ENCODE measurements at places on chromosomes 16 and 17.

GRCh38 chr16:53080345-53081031 is 25.7 kb downstream of the CHD9 start:
- no peak for DNase-seq

DNA sequence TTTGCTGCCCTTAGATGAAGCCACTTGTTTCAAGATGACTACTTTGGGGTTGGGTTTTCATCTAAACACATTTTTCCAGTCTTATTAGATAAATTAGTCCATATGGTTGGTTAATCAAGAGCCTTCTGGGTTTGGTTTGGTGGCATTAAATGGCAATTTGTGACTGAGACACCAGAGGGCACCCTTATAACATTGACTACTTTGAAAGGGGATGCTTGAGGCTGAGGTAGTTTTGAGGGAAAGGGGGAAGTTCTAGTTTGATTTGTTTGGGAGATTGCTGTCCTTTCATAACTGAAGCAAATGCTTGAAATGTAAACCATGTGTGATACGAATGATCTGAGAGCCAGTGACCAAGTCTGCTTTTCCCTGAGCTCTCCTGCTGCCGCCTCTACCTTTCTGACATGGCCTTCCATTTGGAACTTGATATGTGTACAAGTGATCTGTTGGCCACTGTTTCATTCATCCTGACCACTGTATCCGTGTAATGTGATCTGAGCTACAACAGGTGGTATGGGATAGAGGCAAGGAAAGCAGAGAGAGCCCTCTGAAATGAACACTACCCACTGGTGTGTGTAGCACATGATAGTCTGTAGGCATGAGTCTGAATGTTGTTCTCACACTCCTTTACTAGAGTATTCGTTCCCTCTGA is 5.8 kb upstream of the RARA start:
- DNase-seq: no peak

GRCh38 chr16:65662256-65662655 is 540.4 kb upstream of the CDH11 start:
- DNase-seq: no peak

GRCh38 chr17:74250324-74250995 is 23.6 kb upstream of the DNAI2 start:
- DNase-seq: no peak

DNA sequence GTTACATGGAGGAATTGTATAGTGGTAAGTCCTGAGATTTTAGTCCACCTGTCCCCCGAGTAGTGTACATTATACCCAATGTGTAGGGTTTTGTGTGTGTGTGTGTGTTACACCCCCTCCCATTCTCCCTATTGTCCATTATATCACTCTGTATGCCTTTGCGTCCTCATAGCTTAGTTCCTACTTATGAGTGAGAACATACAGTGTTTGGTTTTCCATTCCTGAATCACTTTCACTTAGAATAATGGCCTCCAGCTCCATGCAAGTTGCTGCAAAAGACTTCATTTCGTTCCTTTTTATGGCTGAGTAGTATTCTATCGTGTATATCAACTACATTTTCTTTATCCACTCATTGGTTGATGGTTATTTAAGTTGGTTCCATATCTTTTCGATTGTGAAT is 635 bp upstream of the FA2H start:
- no peak for DNase-seq

DNA sequence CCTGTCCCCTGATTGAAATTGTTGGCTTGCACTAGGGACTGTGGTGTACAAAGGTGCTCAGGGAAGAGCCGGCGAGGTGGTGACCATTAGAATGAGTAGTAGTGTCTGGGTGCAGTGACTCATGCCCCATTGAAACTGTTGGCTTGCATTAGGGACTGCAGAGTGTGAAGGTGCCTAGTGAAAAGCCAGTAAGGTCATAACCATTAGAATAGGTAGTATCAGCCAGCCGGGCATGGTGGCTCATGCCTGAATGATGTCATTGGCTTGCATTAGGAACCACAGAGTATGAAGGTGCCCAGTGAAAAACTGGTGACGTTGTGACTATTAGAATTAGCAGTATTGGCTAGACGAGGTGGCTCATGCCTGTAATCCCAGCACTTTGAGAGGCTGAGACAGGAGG is 78.9 kb downstream of the ABCC6 start:
- no peak for DNase-seq

DNA sequence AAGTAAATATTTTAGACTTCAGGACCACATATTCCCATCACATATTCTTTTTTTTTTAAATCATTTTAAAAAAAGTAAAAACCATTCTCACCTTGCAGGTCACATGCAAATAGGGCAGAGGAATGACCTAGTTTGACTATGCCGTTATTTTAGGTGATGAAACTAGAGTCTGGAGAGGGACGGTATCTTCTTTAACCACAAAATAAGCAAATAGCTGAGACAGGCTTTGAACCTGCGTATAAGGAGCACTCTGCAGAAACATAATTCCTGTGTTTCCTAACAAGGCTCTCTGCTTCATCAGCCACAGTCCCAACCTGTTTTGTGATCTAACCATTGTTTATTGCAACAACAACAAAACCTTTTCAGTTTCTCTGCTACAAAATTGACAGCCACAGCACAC is 121.5 kb downstream of the PCTP start:
- no peak for DNase-seq

GRCh38 chr16:30418350-30419181 is 11.2 kb downstream of the ZNF771 start:
- no peak for DNase-seq

GRCh38 chr16:74752756-74753155 is 21.9 kb downstream of the FA2H start:
- no peak for DNase-seq

GRCh38 chr16:68247932-68248331 is 2.8 kb downstream of the PLA2G15 start:
- no peak for DNase-seq

- no peak for DNase-seq
These were observed 476.9 kb upstream of the CDH5 start for GRCh38 chr16:65889533-65889966.

- no peak for DNase-seq
These were observed 282.3 kb upstream of the TNRC6C start for GRCh38 chr17:77676237-77676661.

- DNase-seq: no peak
These were observed 394.8 kb downstream of the KCNJ2 start for GRCh38 chr17:70564006-70564620.

GRCh38 chr17:72244494-72244893 is 123.7 kb downstream of the SOX9 start:
- DNase-seq: no peak

DNA sequence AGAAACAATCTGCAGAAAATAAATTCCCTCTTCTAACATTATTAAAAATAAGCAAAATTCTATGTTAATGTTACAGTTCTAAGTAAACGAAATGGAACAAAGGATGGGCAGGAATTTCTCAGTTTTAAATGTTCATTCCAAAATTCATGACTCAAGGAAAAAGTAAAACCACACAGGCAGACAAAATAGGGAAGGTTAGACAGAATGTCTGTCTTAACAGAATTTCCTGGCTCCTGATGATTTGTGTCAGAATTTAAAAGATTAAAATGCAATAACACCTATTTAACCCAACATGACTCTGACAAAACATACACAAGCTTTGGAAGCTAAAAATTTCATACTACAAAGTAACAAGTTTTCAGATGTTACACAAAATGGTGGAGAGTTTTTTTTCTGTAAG is 42.8 kb downstream of the SPOP start:
- no peak for DNase-seq

DNA sequence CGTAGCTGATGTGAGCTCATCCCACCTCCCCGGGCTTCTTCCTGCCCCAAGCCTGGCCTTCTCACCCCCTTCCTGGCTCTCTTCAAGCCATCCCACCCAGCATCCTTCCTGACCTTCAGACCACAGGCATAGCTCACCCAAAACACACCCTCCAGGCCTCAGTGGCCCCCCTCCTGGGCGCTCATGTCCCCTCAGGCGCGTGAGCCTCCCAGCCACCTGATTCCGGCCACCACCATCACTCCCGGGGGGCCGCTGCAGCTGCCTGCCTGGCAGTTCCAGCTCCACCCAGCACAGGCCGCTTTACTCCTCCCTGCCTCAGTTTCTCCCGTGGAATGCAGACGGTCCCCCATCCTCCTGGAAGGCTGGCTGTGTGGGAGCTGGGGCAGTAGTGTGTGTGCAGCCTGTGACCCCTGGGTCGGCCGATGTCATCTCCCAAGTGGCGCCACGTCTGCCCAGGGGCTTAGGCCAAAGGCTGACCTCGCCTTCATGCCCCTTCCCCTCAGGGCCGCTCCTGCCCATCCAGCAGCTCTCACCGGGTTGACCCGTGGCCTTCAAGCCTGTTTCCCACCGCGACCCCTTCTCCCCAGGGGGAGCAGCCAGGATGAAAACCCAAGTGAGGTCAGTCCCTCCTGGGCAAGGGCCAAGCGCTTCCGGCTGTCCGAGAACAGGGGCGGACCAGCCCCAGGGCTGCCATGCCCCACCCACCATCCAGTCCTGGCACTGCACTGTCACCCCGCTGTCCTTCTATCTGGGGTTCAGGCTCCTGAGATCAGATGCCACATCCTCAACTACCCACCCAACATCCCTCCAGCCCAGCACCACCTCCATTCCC is 11.9 kb upstream of the CHMP6 start:
- no peak for DNase-seq

DNA sequence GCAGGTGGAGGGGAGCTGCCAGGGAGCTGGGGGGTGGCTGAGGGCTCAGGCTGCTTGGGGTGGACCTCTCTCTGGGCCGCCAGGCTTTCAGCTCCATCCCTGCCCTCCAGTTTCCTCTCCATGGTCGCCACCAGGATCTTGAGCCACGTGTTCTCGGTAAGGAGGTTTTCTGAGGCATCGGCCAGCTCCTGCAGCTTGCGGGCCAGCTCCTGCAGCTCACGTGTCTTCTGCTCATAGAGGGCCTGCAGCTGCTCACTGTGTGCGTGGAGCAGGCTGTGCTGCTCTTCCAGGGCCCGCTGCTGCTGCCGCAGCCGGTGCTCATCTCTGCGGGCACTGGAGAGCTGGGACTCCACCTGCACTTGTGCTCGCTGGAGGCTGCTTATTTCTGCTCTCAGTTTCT is 11.0 kb downstream of the SNN start:
- no peak for DNase-seq

DNA sequence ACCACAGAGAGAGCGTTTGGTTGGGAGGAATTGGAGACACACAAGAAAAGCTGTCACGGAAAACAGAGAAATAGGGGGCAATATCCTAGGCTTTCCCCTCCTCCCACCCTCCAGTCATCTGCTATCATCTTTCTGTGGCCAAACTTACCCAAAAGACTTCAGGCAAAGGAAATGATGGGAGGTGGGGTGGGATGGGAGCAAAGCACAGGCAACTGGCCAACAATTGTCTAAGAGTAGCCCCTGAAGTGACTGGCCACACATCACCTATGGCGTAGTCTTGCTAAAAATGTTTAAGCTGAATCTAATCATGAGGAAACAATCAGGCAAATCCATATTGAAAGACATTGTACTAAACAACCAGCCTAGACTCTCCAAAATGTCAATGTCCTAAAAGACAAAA is 46.9 kb upstream of the ALOX12 start:
- DNase-seq: no peak

- no peak for DNase-seq
These were observed 709 bp downstream of the STAT5A start for GRCh38 chr17:42288803-42289610.

- no peak for DNase-seq
These were observed 11.5 kb downstream of the DYNLRB2 start for GRCh38 chr16:80552277-80552676.

- no peak for DNase-seq
These were observed 32.4 kb upstream of the ADORA2B start for GRCh38 chr17:15912416-15912955.

DNA sequence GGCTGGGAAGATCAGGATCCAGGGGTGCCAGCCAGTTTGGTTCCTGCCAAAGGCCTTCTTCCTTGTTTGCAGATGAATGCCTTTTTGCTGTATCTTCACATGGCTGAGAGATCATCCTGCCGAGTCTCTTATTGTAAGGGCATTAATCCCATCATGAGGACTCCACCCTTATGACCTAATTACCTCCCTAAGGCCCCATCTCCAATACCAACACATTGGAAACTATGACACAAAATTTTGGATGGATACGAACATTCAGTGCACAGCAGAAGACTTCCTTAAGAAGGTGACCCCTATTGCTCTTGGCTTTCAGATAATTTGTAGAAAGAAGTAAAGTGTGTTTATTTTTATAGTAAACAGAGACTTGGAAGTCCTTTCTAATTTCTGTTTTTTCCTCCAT is 1164.7 kb upstream of the CDH8 start:
- DNase-seq: no peak

- no peak for DNase-seq
These were observed 209.4 kb upstream of the CIBAR2 start for GRCh38 chr16:85321509-85322271.

GRCh38 chr17:61803796-61804195 is 59.5 kb downstream of the BRIP1 start:
- no peak for DNase-seq

GRCh38 chr17:1398028-1398427 is 2.0 kb downstream of the YWHAE start:
- no peak for DNase-seq

- no peak for DNase-seq
These were observed 8.6 kb downstream of the CES4A start for GRCh38 chr16:66996983-66997358.

- peak; percentile 51 for DNase-seq
These were observed at the start of gene CSNK2A2 for GRCh38 chr16:58198022-58198683. Gene CSNK2A2, minus strand, starts transcription at chr16:58198106. Its CDS starts 370 bp downstream, at chr16:58197736.

GRCh38 chr17:63448655-63449054 is 2.5 kb upstream of the CYB561 start:
- no peak for DNase-seq

GRCh38 chr16:26386096-26386495 is 680.6 kb upstream of the C16orf82 start:
- no peak for DNase-seq

GRCh38 chr17:81067391-81067811 is 32.5 kb downstream of the BAIAP2 start:
- no peak for DNase-seq

GRCh38 chr16:8756755-8757154 is 40.7 kb downstream of the TMEM186 start:
- DNase-seq: no peak

- no peak for DNase-seq
These were observed 35.8 kb downstream of the BEAN1 start for GRCh38 chr16:66462912-66463311.

GRCh38 chr17:75081611-75082540 is 5.9 kb upstream of the SLC16A5 start:
- DNase-seq: no peak

GRCh38 chr17:28466521-28467048 is 6.9 kb upstream of the SLC13A2 start:
- no peak for DNase-seq

DNA sequence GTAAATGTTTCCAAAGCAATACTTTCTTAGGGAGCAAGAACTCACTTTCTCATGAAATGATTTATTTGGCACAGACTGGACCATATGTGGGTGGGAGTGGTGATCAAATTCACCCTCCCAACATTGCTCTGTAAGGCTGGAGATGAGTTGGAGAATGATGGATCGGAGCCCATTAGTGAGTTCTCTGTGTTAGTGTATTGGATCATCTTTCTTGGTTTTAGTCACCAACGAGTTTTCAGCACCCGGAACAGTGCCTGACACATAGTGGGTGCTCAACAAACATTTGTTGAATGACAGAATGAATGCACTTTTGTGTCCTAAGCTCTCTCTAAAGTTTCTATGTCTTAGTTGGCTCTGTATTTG is 104.5 kb upstream of the FAM20A start:
- no peak for DNase-seq

- no peak for DNase-seq
These were observed 1.1 kb downstream of the CDH15 start for GRCh38 chr16:89172528-89173173.
